ENCODE measurements at places on chromosomes 11 and 22. TPM values are rescaled to one million over a fixed set of nuclear protein-coding genes. Genes with fewer than 3 reads are reported as not detected.

Gene ACRV1
- total RNA-seq: not detected

Gene SYT13
- total RNA-seq: not detected

Gene PATE2
- total RNA-seq: not detected

DNA sequence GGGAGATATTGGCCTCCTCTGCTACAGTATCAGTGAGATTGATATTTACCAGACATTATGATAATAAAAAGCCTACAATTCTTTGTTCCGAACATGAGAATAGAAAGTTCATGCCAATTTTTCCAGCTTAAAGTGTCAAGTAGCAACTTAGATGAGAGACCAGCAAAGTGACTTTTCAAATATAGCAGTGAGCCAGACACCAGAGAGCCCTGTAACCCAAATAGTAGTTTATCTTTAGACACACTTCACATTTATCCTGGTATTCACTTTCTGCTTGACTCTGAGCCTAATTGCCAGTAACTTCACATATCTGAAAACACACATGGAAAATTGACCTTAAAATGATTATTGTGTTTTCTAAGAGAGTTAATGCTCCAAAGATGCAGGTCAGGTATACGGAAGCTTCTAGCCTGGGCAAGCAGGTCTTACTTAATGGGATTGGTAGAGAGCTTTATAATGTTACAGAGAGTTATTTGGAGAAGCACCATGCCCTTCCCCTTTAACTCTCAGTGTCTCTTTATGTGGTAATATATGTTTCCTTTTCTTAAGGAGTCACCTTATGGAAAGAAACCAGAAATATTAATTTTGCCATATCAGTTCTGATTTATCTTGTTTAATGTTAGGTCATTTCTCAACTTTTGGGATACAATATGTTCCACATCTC is 852.3 kb upstream of the CHORDC1 start:
- H3K27me3 ChIP-seq: no peaks in the 10 kb centered on the region
- no peaks in the 10 kb centered on the region for H3K36me3 ChIP-seq
- no peaks in the 10 kb centered on the region for H3K4me1 ChIP-seq
- H3K27ac ChIP-seq: no peak overlapping the region

- H3K4me3 ChIP-seq: no peak overlapping the region
- H3K4me1 ChIP-seq: no peaks in the 10 kb centered on the region
- no peak for DNase-seq
- H3K27ac ChIP-seq: no peak overlapping the region
These were observed 25.3 kb downstream of the MB start for GRCh38 chr22:35591714-35592417.

- no peaks in the 10 kb centered on the region for H3K36me3 ChIP-seq
- no peak overlapping the region for H3K4me3 ChIP-seq
- no peaks in the 10 kb centered on the region for H3K27me3 ChIP-seq
- H3K4me1 ChIP-seq: peaks cover 13% of the 10 kb centered on the region
- no peak overlapping the region for H3K27ac ChIP-seq
- no peak for DNase-seq
These were observed 162.8 kb downstream of the BRD1 start for GRCh38 chr22:49664891-49665290.

- H3K27me3 ChIP-seq: no peaks in the 10 kb centered on the region
- H3K36me3 ChIP-seq: peaks cover 24% of the 10 kb centered on the region
- no peak overlapping the region for H3K27ac ChIP-seq
- no peak for DNase-seq
- no peaks in the 10 kb centered on the region for H3K4me1 ChIP-seq
- H3K4me3 ChIP-seq: no peak overlapping the region
These were observed 37.1 kb downstream of the MCM5 start for GRCh38 chr22:35437049-35437448.

- H3K36me3 ChIP-seq: no peaks in the 10 kb centered on the region
- H3K27me3 ChIP-seq: no peaks in the 10 kb centered on the region
- H3K4me3 ChIP-seq: no peak overlapping the region
- no peaks in the 10 kb centered on the region for H3K4me1 ChIP-seq
- no peak for DNase-seq
These were observed 292.5 kb downstream of the TMEM135 start for GRCh38 chr11:87330187-87330601.

- no peaks in the 10 kb centered on the region for H3K36me3 ChIP-seq
- H3K27ac ChIP-seq: no peak overlapping the region
- H3K4me1 ChIP-seq: no peaks in the 10 kb centered on the region
- no peaks in the 10 kb centered on the region for H3K27me3 ChIP-seq
These were observed 1790.8 kb downstream of the LRRC4C start for GRCh38 chr11:39668640-39669039.
